ENCODE measurements at places on chromosomes 11 and 22.

DNA sequence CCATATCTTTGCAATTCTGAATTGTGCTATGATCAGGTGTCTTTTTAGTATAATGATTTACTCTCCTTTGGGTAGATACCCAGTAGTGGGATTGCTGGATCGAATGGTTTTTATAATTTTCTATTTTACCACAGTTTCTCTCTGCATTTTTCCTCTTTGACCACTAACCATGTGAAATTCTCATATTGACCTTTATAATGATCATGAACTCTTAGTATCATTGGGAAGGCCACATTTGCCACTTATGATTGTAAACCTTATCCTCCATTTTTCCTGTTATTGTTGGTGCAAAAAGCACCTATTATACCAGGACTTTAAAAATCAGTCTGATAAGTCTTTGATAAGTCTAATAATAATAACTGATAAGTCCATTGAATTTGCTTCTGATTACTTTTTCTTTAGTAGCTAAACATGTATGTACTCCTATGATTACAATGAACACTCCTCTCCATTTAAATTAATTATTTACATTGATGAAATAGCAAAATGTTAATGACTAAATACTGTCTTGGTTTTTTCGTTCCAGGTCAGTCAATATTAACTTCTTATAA is 9.6 kb downstream of the NEAT1 start:
- no peak for DNase-seq

- no peak for DNase-seq
Observed at GRCh38 chr22:43376765-43377547, 33.8 kb upstream of the SCUBE1 start.

GRCh38 chr22:26524870-26525269 is 12.6 kb upstream of the TFIP11 start:
- DNase-seq, result no peak

- DNase-seq, result no peak
Observed at GRCh38 chr11:128824191-128825049, 42.7 kb downstream of the KCNJ1 start.

DNA sequence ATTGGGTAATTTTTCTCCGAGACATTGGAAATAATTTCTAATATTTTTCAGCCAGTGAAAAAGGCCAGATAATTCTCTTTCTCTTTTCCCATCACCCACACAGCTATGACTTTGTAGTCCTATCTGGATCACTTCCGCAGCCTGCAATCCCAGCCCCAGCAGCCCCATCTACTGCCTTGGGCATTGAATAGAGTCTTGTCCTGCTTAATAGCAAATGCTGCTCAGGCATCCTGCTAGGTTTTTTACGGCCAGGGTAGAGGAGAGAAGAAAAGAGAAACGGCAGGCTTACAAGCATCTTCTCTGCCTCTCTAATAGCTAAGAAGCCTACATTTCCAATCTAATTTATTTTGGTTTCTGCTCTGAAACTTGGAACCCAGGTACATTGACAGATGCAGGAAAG is 154.3 kb upstream of the B3GAT1 start:
- no peak for DNase-seq

GRCh38 chr22:24247011-24247507 is 2.2 kb upstream of the GGT5 start:
- DNase-seq, result peak; percentile 7

- peak; percentile 82 for DNase-seq
Observed at GRCh38 chr11:96267496-96268032, 75.4 kb downstream of the MAML2 start.

DNA sequence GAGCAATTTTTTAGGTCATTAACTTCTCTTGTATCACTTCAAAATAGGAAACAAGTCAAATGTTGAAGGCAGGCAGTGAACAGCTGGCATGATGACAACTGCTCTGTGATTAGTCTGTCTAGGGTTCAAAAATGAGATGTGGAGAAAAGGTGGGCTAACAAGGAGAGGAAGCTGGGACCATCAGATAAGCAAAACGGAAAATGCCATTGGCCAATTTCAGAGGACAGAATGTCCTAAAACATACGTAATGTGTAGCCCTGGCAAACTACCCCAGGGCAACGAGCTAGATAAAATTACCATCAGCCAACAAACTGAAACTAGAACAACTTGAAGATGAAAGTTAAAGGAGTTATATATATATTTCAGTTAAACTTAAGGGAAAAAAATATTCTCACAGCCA is 93.2 kb downstream of the RELT start:
- DNase-seq, result no peak

- DNase-seq, result peak; percentile 47
Observed at GRCh38 chr11:40306938-40307548, 1152.4 kb downstream of the LRRC4C start.

- DNase-seq, result no peak
Observed at GRCh38 chr11:111360150-111361043, 18.7 kb downstream of the POU2AF1 start.

DNA sequence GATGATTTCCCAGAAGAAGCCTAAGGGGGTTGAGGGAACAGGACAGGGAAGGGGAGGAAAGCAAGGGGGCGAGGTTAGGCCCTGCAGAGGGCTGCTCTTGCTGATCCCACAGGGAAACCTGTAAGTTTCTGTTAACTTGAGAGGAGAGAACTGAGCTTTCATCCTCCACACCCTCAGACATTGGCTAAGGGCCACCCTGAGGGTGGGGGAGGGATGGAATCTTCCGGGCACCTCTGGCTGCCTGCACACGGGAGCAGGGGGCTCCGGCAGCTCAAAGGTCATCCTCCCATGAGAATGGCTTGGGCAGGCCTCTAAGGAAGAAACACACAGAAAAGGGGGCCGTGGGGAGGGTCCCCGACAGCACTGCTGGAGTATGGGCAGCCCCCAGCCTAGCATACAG is 108.1 kb downstream of the TSPAN18 start:
- DNase-seq, result no peak

GRCh38 chr22:49673048-49673447 is 154.6 kb downstream of the BRD1 start:
- no peak for DNase-seq

GRCh38 chr22:34808618-34809017 is 257.3 kb upstream of the ISX start:
- DNase-seq, result no peak

DNA sequence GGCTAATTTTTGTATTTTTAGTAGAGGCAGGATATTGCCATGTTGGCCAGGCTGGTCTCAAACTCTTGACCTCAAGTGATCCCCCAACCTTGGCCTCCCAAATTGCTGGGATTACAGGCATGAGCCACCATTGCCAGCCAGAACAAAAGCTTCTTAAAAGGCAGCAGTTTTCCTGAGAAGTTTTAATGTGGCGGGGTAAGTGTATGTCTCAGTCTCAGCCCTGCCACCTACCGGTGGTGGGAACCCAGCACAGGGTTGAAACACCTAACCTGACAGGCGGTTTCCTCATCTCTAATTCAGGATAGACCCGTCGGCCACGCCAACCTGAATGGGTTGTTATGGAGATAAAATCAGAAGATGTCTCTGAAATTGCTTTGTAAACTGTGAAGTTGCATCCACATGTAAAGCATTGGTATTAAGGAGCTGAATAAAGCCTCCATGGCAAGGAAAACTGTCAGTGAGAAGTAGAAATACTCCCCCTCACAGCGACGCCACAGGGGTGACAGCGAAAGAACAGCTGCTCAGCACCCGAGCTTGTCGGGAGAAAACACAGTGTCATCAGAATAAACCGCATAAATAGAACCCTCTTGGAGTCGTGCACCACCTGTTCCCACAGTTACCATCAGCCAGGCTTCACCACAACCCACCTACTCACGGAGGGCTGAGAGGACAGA is 165.9 kb upstream of the NCAM1 start:
- DNase-seq, result peak; percentile 66

- DNase-seq, result peak; percentile 56
Observed at GRCh38 chr11:61728940-61729219, 23.6 kb upstream of the MYRF start.

DNA sequence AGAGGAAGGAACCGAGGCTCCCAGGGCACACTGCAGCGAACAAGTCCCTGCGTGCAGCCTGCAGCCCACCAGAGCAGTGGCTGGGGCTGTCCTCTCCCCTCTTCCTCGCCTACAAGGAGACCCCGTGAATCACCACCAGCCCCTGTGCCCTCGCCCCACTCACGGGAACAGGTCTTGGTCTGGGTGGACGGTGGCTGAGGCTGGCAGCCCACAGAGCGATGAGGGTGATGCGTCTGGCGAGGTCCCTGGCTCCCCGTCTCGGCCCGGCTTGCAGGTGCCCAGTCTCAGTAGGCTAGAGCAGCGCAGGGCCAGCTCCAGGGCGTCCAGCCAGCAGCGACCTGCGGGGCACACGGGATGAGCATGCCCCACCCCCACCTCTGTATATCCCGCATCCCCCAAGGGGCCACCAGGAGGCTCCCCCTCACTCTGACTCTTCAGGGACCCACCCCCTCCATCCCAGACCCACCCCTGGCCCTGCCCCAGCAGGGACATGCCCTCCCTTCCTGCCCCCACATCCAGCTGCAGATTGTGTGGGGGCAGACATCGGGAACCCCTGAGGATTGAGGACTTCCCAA is 50.5 kb upstream of the CARS1 start:
- DNase-seq, result no peak

DNA sequence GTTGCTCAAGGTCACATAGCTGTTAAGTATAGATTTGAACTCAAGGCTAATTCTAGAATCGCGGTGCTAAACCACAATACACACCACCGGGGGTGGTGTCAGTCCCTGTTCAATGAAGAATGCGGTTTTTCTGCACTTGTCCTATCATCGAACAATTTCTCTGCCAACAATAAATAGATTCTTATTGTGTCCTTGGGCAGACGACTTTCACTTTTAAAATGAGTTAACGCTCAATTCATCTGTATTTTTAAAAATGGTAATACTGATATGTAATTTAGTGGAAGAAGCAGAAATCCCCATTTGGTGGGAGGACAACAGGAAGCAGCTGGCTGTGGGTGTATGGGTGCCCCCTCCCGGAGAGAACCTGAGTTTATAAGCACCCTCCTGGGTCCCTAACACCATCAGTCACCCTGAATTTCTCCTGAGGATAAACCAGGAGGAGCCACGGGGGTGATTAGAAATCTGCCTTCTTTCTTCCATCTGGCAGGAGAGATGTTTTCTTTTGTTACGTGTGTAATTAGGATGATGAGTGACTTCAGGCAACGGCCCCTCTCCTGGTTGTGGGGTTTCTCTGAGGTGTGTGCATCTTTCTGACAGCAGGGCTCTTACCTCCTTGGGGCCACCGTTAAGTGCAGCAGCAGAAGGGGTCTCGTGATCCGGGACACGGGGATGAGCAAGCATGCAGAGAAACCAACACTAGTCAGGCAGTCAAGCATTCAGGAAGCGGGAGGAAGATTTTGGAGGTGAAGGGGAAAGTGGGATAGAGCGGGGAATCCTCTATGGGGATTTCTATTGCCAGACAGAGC is 87.7 kb downstream of the GRAMD1B start:
- peak; percentile 65 for DNase-seq

- DNase-seq, result no peak
Observed at GRCh38 chr11:83220260-83220659, 26.7 kb downstream of the ANKRD42 start.

DNA sequence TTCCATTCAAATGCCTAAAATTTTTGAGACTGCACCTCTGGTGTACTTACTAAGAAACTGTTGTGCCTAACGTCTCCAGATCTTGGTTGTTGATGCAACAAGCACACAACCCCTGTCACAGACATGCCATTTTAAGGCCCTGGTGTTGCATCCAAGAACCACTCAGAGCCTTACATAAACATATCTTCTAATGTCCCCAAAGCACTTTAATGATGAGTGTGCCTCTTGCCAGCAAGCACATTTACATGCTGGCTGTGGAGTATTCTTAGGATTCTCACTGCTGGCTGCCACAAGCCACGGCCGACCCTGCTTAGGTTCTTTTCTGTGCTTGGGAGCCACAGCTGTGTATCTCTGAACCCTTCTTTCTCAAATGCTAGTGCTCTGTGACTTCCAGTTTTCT is 201.4 kb downstream of the ADAMTS15 start:
- DNase-seq, result no peak

- no peak for DNase-seq
Observed at GRCh38 chr22:17167486-17167885, 8.4 kb upstream of the HDHD5 start.

GRCh38 chr11:118078911-118079411 is 2.1 kb downstream of the TMPRSS4 start:
- DNase-seq, result no peak

DNA sequence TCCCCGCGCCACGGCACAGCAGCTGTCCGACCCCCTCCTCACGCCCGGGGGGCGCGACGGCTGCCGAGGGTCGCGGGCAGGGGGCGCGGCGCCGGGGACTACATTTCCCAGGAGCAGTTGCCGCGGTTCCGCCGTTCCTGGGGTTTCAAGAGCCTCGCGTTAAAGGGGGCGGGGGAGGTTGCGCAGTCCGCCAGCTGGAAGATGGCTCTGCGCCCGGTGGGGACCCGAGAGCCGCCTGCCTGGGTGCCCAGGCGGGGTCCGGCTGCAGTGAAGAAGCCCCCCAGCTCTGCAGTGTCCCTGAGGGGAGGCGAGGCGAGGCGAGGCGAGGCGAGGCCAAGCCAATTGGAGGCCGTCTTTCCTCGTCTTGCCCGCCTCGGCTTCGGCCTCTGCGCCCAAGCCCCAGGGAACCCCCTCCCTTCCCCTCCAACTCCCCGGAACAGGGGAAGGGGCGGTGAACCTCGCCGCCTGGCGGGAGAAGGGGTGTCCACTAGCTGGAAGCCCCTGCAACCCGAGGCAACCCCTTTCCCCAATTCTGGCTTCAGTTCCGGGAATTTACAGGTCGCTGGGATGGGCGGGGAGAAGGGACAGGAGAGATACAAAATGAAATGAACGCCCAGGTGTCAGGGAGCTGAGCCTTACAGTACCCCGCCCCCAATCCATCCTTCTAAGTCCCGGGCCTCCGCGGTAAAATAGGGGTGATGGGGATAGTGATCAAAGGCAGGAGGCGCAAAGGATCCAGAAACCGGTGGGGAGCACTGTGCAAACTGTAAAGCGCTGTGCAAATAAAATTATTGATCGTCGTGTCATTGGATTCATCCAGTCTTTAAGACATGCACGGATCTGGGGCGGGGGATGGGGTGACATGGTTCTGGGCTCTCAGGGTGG is 5.2 kb upstream of the GCAT start:
- DNase-seq, result peak; percentile 49

GRCh38 chr11:88814076-88814475 is 251.7 kb downstream of the GRM5 start:
- DNase-seq, result peak; percentile 29

GRCh38 chr11:26916805-26917204 is 77.1 kb upstream of the FIBIN start:
- no peak for DNase-seq
